Activated T-helper 1 cell treated with anti-CD3 and anti-CD28 coated beads, Interleukin-12 subunit alpha, Interleukin-12 subunit beta, Interleukin-2, Interleukin-4 antibody, amounts not matched to agents 30 ng/mL and 10 ng/mL and 1 ng/mL, durations not matched to agents 14 hours and 24 hours and 36 hours (primary cell): ENCODE measurements at places on chromosomes 7 and 10.

DNA sequence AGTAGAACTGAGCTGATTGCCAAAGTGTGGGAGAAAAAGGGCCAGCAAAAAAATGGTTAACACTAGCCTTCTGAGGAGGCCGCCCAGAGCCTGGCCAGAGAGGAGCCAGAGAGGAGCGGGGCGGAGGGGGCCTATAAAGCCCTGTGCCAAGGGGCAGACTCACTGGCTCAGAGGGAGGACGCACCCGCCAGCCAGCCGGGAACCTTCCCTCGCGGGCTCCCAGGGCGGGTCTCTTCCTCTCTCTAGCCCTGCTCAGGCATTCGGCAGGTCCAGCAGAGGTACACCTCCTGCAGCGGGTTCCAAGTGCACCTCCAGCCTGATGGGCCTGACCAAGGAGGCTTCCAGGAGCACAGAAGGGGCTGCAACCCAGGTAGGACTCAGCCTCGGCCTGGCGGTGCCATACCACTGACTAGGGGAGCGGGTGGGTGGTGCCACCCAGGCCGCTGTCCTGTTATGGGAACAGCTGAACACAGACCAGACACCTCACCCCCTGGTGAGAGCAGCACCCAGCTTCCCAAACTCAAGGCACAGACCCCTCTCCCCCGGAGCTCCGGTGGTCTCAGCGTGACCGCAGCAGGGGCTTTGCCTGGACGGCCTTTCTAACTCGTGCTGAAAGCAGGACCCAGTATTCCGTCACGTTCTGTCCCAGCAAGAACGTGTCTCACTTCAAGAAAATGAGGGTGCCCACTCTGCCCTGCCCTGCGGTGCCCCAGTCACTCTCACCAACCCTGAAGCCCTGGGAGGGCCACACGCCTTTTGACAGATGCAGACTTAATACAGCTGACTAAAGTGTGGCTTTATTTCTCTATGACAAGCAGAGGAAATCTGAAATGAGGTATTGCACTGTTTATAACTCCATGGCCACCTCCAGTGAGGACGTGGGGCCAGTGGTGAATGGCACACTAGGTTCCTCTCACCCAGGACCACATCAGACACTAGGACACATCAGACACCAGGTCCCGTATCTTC lies at the start of gene GPER1:
Gene GPER1 (plus strand): TSS at position 162 of the 969 bp plus-strand sequence. CDS start 3,616 bp downstream, outside the sequence.
- peaks cover 9% of the 10 kb centered on the region for H3K4me1 ChIP-seq
- H3K36me3 ChIP-seq = no peaks in the 10 kb centered on the region
- H3K4me3 ChIP-seq = peak within 1 kb of the TSS; percentile 63
- no peak for DNase-seq
- peaks cover 2% of the 10 kb centered on the region for H3K27me3 ChIP-seq

- H3K27ac ChIP-seq = no peak overlapping the region
- no peak for DNase-seq
- H3K36me3 ChIP-seq = peaks cover 3% of the 10 kb centered on the region
- H3K4me3 ChIP-seq = no peak overlapping the region
Measured at GRCh38 chr7:36299823-36300341, 89.8 kb upstream of the ANLN start.

DNA sequence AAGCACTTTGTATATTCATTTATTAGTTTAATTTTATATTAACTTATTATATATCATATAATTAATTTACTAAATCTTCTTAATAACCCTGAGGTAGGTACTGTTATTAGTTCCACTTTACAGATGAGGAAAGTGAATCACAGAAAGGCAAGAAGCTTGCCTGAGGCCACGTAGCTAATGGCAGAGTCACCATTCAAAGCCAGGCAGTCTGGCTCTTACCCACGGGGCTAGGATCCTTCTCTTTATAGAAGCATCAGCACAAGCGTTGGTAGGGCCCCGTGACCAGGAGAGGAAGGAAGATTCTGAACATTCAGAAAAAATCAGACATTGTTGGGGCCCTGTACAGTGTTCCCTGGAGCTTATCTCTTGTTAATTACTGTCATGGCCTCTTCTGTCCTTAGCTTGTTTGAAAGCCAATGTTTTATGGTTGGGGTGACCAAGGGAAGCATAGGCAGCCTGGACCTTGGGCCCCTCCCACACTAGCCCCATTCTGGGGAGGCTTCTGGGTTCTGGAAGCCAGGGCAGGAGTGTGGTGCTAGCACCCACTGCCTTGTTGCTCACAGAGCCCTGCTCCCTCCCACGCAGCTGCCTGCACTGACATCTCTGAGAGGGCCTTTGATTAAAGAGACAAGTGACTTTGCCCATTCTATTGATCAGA lies 31.1 kb upstream of the SLF2 start:
- no peak for DNase-seq
- H3K36me3 ChIP-seq = no peaks in the 10 kb centered on the region
- H3K4me3 ChIP-seq = no peak overlapping the region
- no peak overlapping the region for H3K27ac ChIP-seq
- H3K27me3 ChIP-seq = no peaks in the 10 kb centered on the region

DNA sequence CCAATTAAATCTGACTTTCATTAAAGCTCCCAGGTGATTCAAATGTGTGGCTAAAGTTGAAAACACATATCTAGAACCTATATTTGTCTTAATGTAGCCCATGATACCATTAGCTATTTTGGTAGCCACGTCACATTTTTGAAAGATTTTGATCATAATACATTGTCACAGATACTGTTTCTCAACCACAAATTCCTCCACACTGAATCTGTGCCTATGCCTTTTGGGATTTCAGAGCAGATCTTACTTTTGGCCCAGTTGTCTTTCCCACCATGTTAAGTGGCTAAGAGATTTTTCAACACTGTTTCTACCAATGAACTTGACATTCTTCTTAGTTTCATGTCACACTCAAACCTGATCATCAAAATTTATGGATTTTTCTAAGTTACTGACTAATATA lies 47.4 kb downstream of the CH25H start:
- DNase-seq = no peak
- no peak overlapping the region for H3K4me3 ChIP-seq
- peaks cover 25% of the 10 kb centered on the region for H3K4me1 ChIP-seq
- no peak overlapping the region for H3K27ac ChIP-seq

DNA sequence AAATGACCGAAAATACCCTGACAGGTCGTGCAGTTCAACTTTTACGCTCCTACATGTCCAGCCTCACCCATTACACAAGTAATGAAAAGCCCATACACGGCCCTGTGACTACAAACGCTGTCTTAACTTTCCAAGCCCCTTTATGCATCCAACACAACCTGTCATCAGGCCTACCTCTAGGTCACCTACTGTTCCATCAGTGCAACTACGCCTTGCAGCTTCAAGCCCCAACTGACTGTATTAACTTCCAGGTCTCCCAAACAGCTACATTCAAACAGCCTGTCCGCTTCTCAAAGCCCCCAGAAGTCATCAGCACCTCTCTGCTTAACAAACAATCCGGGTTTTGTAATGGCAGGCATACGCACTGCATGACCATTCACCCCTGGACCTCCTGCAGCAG lies 19.2 kb downstream of the ZNF107 start:
- peaks cover 13% of the 10 kb centered on the region for H3K4me1 ChIP-seq
- no peak for DNase-seq
- no peak overlapping the region for H3K4me3 ChIP-seq
- H3K27me3 ChIP-seq = no peaks in the 10 kb centered on the region
- no peak overlapping the region for H3K27ac ChIP-seq

GRCh38 chr7:116741625-116742316 lies 69.8 kb downstream of the MET start:
- no peak overlapping the region for H3K4me3 ChIP-seq
- no peaks in the 10 kb centered on the region for H3K4me1 ChIP-seq
- no peaks in the 10 kb centered on the region for H3K36me3 ChIP-seq
- peaks cover 2% of the 10 kb centered on the region for H3K27me3 ChIP-seq
- H3K27ac ChIP-seq = no peak overlapping the region

GRCh38 chr7:91630581-91631380 lies 249.7 kb downstream of the MTERF1 start:
- no peak overlapping the region for H3K4me3 ChIP-seq
- no peaks in the 10 kb centered on the region for H3K27me3 ChIP-seq
- H3K36me3 ChIP-seq = no peaks in the 10 kb centered on the region
- no peak overlapping the region for H3K27ac ChIP-seq

DNA sequence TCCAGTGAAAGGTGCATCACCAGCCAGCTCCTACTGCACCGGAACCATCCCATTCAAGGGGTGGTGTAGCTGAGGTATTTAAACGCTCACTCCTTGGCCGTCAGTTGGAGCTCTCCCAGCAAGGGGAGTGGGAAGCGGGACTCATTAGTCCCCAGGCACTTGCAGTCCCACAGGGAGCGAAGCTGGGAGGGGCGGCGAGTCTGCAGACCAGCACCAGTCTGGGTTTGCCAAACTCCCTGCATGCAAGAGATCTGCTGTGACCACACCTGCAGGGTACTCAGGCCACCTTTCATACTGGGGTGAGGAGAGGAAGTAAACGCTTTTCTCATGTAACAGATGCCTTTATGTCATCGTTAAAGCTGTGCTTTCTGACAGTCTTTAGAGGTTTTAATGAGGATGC lies 187.9 kb downstream of the PTPRN2 start:
- H3K27me3 ChIP-seq = no peaks in the 10 kb centered on the region
- H3K4me3 ChIP-seq = no peak overlapping the region
- no peaks in the 10 kb centered on the region for H3K4me1 ChIP-seq
- no peak for DNase-seq
- no peaks in the 10 kb centered on the region for H3K36me3 ChIP-seq

DNA sequence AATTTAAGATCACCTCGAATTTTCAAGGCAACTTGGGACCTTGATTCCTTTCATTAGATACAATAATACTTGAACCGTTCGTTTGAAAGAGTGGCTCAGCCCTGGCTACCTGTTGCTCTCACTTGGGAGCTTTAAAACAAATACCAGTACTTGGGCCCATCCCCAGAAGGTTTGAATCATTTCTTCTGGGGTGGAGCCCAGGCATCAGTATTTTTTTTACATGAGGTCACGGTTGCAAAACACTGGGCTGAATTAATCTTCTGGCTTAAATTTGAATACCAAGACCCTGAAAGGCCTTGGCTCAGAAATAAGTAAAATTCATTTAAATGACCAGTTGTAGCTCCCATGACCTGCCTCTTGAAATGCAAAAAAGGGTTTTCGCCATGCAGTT lies 214.9 kb downstream of the CREB5 start:
- DNase-seq = no peak
- H3K4me1 ChIP-seq = no peaks in the 10 kb centered on the region
- peaks cover 6% of the 10 kb centered on the region for H3K27me3 ChIP-seq
- H3K27ac ChIP-seq = no peak overlapping the region

DNA sequence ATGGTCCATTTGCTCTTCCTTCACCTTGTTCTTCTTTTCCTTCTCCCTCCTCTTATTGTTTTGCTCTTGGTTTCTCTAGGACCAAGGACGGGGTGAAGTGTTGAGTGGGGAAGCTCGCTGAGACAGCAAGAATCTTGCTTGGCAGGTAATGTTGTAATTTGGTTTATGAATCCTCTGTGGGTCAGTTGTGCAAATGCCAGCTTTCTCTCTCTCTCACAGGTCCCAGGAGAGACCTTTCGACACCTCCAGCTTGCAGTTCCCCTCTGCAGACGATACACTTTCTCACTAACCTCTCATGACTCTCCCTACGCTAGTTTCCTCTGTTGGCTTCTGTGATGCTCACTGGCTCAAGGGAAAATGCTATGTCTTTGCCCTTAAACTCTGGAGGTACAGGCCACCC lies 77.0 kb downstream of the FRMD4A start:
- H3K36me3 ChIP-seq = no peaks in the 10 kb centered on the region
- peaks cover 6% of the 10 kb centered on the region for H3K27me3 ChIP-seq
- no peaks in the 10 kb centered on the region for H3K4me1 ChIP-seq
- DNase-seq = no peak

DNA sequence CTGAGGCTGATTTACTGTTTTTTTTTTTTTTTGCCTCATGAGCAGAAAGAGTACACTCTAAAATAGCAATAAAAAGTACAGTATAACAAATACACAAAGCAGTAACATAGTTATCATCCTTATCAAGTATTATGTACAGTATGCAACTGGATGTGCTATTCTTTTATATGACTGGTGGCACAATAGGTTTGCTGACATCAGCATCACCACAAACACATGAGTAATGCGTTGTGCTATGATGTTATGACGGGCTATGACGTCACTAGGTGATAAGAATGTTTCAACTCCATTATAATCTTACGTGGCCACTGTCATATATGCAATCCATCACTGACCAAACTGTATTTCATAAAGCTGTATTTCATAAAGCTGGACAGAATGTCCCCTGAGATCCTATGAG lies 189.2 kb upstream of the GLI3 start:
- no peaks in the 10 kb centered on the region for H3K27me3 ChIP-seq
- no peak overlapping the region for H3K4me3 ChIP-seq
- H3K36me3 ChIP-seq = no peaks in the 10 kb centered on the region
- no peak for DNase-seq
- H3K4me1 ChIP-seq = no peaks in the 10 kb centered on the region

DNA sequence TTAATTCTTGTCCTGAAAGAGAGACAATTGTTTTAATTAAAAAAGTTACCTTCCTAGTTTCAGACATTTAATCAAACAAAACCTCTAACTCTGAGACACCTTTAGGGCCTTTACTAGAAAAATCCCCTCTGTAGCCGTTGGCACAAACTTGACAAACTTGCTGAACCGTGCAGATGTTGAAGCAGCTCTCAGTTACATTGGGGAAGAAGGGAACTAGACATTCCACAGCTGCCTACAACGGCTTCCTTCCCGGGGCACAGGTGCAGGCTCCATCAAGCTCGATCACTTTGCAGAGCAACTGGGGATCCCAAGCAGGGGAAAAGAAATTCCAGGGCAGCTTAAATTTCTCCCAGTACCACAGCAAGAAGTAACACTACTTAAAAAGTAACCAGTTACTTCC lies 141.3 kb downstream of the SKAP2 start:
- no peak for DNase-seq
- no peaks in the 10 kb centered on the region for H3K36me3 ChIP-seq
- no peaks in the 10 kb centered on the region for H3K4me1 ChIP-seq
- H3K27ac ChIP-seq = no peak overlapping the region
- no peak overlapping the region for H3K4me3 ChIP-seq

DNA sequence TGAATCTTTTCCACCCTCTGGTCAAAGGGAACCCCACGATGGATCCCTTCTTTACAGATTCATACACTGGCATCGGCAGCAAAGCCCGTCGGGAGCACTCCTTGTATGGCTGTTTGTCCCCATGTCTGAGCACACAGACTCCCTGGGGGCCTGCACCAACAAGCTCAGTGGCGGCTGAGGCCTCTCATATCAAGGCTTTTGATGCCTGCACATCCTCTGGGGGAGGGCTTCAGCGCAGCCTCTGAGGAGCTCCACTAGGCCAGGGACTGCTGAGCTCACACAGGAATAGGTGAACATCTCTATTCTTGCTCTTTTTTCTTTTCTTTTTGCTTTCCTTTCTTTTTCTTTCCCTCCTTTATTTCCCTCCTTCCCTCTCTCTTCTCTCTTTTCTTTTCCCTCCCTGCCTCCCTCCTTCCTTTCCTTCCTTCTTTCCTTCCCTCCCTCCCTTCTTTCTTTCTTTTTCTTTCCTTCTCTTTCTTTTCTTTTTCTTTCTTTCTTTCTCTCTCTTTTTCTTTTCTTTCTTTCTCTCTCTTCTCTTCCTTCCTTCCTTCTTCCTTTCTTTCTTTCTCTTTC lies 174.6 kb downstream of the CCDC3 start:
- no peak overlapping the region for H3K27ac ChIP-seq
- DNase-seq = no peak
- no peaks in the 10 kb centered on the region for H3K27me3 ChIP-seq
- H3K4me3 ChIP-seq = no peak overlapping the region

- no peak overlapping the region for H3K27ac ChIP-seq
- no peaks in the 10 kb centered on the region for H3K27me3 ChIP-seq
- no peak for DNase-seq
- H3K4me3 ChIP-seq = no peak overlapping the region
- no peaks in the 10 kb centered on the region for H3K4me1 ChIP-seq
Measured at GRCh38 chr7:99357701-99358490, 16.6 kb upstream of the ARPC1B start.

- no peak overlapping the region for H3K27ac ChIP-seq
- H3K4me1 ChIP-seq = peaks cover 36% of the 10 kb centered on the region
Measured at GRCh38 chr7:158771213-158771834, 58.0 kb downstream of the ESYT2 start.
